Cortex of kidney (tissue), 1 donor: ENCODE measurements at places on chromosomes 16 and 17.

DNA sequence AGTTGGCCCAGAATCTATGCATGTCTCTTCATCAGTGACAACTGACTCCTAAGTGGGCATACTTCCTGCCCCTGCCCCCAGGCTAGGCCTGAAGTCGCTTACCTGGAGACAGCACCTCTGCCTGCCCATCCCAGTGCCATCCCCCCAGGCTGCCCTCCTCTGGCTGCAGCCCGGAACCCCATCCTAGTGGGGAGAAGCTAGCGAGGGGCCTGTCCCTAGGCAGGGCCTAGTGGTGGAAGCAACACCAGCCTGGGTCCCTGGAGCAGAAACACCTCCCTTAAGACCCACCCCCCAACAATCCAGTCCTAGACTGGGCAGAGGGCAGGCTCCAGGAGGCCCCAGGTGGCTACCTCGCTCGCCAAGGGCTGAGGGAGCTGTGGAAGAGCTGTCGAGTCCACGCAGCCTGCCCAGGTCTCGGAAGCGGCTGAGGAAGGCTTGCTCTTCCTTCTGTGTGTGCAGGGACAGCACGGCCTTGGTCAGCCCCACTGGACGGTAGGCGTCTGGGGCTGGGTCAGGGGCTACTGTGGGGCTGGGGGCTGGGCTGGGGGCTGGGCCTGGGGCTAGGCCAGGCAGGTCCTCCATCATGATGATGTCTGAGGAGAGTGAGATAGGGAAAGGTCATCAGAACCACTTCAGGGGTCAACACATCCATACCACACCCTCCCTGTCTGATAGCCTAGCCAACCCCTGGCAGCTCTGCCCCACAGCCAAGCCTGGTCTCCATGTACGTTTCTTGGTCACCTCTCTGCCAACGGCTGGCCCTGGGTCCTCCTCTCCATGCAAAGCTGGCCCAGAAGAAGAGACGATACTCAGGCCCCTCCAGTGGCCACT is 7.6 kb downstream of the PER1 start:
- DNase-seq = no peak

DNA sequence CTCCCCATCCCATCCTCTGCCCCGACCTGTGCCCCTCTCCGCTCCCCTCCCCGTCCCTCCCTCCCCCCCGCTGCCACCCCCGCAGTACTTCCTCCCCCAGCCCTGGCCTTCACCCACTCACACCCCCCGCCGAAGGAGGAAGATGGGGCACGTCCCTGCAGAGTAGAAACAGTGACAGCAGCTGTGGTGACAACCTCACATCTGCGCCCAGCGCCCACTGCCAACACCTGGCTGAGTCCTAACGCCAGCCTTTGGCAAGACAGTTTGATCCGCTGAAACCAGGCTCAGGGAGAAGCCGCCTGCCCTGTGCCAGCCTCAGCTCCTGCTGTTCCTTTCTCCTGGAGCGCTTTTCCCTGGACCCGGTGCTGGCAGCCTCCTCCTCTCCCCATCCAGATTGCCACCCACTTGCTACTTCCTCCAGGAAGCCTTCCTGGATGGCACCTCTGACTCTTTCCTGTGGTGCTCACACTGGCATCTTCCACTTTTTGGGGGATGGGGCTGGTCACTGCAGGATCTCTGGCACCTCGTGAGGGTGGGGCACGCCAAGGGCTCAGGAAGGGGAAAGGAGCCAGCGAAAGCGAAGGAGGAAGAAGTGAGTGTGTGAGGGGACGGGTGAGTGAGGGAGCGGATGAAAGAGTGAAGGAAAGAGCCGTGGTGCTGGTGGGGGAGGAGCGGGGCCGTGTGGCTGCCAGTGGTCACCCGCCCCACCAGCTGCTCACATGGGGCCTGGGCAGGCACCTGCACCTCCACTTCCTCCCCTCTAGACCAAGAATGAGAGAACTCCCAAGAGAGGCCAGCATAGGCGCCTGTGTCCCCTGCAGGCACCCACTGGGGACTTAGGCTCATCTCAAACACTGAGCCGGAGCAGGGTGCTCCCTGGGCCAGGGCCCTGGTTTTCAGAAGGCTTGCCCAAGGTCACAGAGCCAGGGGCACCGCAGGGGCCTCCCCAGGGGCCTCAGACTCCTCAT is 27.0 kb downstream of the ZFPM1 start:
- no peak for DNase-seq

DNA sequence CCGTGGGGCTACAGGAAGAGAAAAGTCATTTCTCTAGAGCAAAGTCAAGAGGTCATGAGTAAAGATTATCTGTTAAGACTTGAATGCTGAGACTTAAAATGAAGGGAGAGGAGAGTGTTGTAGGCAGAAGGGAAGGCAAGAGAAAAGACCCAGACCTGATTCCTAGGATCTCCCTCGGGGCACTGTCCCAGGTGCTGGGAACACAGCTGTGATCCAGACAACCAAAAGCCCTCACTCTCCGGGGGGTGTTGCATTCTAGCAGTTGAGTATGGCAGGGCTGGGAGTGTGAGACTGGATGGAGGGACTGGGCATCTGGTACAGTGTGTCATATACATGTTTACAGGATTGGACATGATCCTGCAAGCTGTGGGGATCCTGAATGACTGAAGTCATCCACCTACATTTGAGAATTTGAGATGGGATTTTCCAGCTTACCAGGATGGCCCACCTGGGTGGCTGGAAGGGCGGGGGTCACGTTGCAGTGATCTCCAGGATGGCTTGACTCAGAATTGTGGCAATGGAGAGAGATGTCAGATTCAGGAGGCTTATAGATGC is 29.1 kb downstream of the ARSG start:
- DNase-seq = no peak

GRCh38 chr17:80204626-80205468 is 15.3 kb downstream of the SGSH start:
- DNase-seq = no peak

DNA sequence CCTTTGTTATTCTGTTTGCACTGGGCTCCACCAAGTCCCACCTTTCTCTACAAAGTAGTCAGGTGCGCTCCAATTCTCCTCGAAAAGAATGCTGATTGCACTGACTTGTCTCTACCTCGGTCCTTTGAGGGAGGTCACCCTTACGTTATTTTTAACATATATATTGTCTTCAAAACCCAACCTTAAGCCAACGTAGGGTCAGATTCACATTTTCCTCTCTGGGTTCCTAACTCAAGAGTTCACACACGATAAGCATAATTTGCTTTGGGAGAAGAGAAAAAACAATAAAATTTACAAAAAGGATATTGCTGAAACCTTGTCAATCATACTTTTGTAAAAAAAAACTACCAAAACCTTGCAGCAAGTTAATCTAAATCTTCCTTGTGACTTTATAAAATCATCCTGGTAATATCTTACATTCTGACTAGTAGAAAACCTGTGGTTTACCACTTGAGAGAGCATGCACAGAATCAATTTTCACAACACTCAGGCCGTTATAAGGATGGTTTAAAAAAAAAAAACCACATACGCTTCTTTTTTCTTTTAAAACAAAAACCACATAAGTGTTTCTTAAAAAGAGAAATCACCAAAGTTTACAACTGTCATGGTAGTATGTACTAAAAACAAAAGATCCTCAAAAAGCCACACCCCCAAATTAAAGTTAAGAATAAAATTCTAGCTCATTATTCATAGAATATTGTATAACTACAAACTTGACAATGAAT is 72.2 kb upstream of the TRAP1 start:
- no peak for DNase-seq

- no peak for DNase-seq
Observed at GRCh38 chr17:79433379-79433778, 177.5 kb downstream of the RBFOX3 start.

- peak; percentile 13 for DNase-seq
Observed at GRCh38 chr17:56779898-56780777, 53.6 kb downstream of the C17orf67 start.

GRCh38 chr17:38874505-38875400 is 4.9 kb downstream of the LASP1 start:
- no peak for DNase-seq

- no peak for DNase-seq
Observed at GRCh38 chr17:7217113-7217987, 2.3 kb downstream of the DLG4 start.

GRCh38 chr17:68035131-68035522 is 408 bp upstream of the KPNA2 start:
- DNase-seq = no peak

- no peak for DNase-seq
Observed at GRCh38 chr16:87077750-87078127, 239.5 kb downstream of the C16orf95 start.

DNA sequence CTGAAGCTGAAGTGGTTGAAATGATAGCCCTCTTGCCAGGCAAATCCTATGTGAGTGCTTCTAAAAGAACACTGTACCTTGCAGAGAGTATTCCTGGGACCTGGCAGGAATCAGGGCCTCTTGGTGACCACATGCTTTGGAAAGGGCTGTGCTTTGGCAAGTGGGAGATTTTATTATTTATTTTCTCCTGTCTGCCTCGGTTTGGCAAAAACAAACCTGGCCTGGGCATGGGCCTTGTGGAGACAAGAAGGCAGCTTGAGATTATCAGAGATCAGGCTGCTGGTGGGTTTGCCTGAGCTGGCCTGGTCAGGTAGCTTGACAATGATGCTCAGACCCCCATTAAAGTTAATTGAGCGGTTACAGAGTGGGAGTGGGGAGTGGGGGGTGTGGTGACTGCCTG is 24.6 kb downstream of the ABCC1 start:
- no peak for DNase-seq

DNA sequence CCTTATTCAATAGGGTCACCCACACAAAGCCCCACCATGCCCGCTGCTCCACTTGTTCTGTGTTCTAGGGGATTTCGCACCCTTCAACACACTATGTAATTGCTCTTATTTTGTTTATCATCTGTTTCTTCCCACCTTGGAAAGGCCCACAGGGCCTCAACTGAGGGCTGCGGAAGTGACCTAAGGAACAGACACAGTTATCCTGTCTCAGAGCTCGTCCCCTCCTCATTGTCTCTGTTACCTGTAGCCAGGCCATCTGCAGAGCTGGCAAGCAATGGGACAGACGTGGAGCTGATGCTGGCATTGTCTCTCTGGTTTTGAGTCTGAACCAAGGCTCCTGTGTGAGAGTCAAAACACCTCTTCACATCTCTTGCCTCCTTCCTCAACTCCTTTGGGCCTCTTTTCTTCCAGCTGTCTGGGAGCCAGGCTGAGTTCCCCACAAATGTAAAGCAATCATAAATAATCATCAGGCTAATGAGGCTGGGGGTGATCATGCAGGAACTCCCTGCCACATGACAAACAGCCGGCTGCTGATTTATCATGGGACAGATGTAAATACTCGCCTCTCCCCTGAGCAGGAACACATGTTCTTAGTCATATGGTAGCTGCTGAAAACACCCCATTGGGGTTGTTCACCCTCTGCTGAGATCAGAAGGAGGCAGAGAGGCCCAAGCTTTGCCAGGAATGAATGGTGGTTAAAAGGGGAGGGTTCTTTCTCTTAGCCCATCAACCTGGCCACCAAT is 71.9 kb downstream of the AXIN2 start:
- DNase-seq = no peak

- no peak for DNase-seq
Observed at GRCh38 chr16:49854188-49854795, 1.6 kb downstream of the ZNF423 start.

- DNase-seq = no peak
Observed at GRCh38 chr16:57759541-57760356, 24.2 kb downstream of the KATNB1 start.

DNA sequence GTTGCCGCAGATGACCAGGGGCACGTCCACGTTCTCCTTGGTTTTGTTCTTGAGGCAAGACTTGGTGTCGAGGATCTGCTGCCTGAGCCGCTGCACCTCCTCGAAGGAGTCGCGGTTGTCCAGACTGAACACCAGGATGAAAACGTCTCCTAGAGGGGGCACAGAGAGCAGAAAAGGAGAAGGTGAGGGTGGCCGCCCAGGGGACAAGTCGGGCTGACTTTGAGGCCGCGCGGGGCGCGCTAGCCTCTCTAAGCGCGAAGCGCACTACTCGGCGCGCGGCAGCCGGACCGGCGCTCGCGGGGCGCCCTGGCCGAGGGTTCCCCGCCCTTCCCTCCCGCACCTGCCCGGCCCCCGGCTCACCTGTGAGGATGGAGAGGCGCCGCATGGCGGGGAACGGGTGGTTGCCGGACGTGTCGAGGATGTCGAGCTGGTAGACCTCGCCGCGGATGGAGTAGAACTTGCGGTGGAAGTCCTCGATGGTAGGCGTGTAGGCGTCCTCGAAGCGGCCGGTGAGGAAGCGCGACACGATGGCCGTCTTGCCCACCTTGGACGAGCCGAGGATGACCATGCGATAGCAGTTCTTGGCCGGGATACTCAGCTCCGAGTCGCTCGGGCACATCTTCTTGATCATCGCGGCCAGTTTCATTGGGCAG is 533 bp downstream of the RASD1 start:
- no peak for DNase-seq

- no peak for DNase-seq
Observed at GRCh38 chr17:79720705-79721292, 9.9 kb upstream of the ENPP7 start.
